ENCODE measurements at places on chromosomes 5 and 9. TPM values are rescaled to one million over a fixed set of nuclear protein-coding genes. Genes with fewer than 3 reads are reported as not detected.

- no peak for DNase-seq
- H3K27ac ChIP-seq: no peak overlapping the region
- peaks cover 2% of the 10 kb centered on the region for H3K4me1 ChIP-seq
- H3K27me3 ChIP-seq: no peaks in the 10 kb centered on the region
These were observed 67.6 kb upstream of the TMC1 start for GRCh38 chr9:72453797-72454196.

DNA sequence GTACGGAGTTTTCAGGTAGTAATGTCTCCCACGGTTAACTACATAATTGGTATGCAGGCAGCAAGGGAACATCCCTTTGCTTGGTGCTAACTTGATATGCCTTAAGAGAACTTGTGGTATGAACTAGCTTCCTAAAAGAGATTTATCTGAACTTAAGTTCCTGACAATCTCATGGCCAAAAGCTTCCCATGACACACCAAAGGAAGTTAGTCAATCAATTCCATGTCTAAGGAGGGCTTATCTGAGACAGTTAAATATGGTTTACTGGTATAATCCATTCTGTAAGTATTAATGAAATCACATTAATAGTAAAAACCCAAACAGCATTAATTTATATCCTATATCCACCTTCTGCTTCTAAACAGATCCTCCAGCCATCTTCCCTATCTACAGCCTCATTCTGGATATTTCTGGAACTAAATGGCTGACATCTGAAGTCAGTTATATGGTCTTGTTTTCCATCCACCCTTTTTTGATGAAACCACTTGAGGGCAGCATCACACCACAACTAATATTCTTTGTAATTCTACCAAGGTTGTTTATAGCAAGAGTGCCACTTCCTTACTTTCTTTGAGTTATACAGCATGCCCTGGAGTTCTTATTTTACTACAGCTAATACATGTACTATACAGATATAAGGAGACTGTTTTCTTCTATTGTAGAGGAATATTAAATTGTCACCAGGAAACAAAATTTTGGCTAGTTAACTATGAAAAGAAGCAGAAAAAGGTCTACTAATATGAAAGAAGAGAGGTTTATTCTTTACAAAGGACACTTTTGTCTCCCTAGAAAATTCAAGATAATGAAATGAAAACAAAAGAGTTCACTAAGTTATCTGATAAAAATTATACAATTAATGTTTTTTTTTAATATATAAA lies 34.7 kb downstream of the SHOC1 start:
- H3K36me3 ChIP-seq: no peaks in the 10 kb centered on the region
- no peaks in the 10 kb centered on the region for H3K4me1 ChIP-seq
- H3K27ac ChIP-seq: no peak overlapping the region
- no peak for DNase-seq
- no peak overlapping the region for H3K4me3 ChIP-seq

The TMEM8B gene
- 1.7 TPM for total RNA-seq

The ADCY2 gene
- total RNA-seq: not detected

GRCh38 chr9:20636888-20637440 lies 14.7 kb upstream of the MLLT3 start:
- no peaks in the 10 kb centered on the region for H3K36me3 ChIP-seq
- no peak for DNase-seq
- no peaks in the 10 kb centered on the region for H3K4me1 ChIP-seq
- no peak overlapping the region for H3K4me3 ChIP-seq

- no peak for DNase-seq
- no peaks in the 10 kb centered on the region for H3K4me1 ChIP-seq
- H3K27ac ChIP-seq: peak overlapping the region; percentile 54
- no peaks in the 10 kb centered on the region for H3K27me3 ChIP-seq
- no peak overlapping the region for H3K4me3 ChIP-seq
- H3K36me3 ChIP-seq: no peaks in the 10 kb centered on the region
These were observed 24.2 kb upstream of the NPR3 start for GRCh38 chr5:32686799-32687498.
